ENCODE measurements at places on chromosomes 7 and 10.
A peak's percentile ranks its signal among the peaks of the same experiment; 100 is the strongest.

DNA sequence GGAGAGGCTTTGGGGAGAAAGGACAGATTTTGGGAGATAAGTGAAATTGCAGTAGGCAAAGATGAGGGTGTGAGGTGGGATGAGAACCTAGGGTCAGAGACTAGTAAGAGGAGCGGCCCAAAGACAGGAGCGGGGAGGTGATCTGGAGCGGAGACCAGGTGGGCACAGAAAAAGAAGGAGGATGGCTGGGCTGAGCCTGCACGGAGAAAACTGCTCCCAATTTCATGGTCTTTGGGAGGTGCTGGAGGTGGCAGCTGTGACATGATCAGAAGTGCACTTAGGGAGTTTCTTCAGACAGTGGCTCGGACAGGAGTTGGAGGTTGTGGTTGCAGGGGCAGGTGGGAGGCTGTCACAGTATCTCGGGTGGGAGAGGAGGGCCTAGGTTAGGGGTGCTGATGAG is 232.8 kb downstream of the SKAP2 start:
- no peak for DNase-seq

DNA sequence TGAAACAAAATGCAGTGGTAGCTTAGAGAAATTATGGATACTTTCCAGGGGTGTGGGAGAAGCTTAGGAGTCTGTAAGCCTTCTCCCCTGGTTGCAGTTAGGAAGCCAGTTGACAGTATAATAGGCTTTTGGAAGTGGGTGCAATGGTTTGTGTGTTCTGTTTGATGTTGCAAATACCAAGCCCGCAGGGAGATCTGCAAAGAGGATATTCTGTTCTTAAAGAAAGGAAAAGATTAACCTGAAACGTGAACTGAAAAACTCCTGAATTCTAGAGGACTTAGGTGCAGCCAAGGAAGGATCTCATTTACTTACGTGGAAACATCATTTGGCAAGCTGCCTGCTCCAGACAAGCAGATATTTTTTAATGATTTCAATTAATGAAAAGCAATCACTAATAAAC is 496.6 kb downstream of the AUTS2 start:
- no peak for DNase-seq

DNA sequence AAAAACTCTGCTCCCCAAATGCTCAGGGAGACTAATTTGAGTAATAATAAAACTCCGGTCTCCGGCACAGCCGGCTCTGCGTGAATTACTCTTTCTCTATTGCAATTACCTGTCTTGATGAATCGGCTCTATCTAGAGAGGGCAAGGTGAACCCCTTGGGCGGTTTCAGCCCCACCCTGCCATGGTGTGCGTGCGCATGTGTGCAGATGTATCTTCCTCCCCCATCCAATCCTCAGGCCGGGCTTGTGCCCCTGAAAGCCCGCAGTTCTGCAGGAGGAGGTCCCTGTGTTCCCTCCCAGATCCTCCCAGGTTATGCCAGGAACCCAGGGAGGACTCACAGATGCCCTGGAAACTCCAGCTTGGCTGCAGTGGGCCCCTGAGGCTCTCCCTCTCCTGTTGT is 48.3 kb upstream of the MYL10 start:
- peak; percentile 26 for DNase-seq

DNA sequence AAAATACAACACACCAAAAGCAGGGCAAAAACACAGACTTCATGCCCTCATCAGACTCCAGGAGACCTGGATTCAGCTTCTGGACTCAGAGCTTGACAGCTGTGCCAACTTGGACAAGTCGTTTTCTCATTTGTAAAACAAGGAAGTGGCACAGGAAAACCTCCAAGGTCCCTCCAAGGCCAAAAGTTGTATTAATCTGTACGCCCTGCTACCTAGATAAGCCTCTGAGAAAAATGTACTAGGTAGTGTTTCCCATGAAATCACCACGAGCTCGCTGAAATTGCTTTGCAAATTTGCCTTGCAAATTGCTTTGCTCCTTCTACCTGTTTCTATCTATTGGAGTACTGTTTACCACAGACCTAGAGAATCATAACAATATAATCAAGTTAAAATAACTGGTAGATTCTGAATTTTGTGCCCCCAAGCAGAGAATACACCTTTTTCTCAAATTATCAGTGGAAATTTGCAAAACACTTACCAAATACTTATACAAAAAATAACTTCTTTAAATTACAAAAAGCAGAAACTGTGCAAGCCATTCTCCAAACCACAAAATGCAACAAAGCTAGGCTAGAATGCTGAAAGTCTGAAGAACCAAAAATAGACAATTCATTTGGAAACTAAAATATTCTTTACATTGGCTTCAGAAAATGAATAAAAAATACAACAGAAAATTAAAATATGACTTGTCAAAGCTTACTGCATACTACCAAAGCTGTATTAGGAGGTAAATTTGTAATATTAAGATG is 158.1 kb upstream of the CHST15 start:
- no peak for DNase-seq

DNA sequence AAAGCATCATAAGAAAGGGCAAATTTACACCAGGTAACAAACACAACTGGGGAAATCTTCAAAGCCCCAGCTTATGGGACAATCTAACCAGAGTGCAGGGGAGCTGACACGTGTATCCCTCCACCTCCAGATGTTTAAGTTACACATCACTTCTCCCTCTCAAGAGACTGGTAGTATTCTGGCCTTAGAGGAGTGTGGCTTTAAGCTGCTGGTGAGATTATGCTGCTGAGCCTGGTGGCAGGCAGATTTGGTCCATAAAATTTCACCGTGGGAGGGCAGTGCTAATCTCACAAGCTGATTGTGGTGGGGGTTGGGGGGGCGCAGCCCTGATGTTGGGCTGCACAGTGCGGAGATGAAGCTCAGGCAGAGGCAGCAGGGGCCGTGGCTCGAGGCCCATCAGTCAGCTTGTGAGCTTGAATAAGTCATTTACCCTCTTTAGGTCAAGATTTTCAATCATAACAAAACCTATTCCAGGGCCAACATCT is 431.0 kb upstream of the GALNT17 start:
- no peak for DNase-seq

GRCh38 chr10:116857156-116857555 is 7.9 kb downstream of the ENO4 start:
- DNase-seq, result no peak

DNA sequence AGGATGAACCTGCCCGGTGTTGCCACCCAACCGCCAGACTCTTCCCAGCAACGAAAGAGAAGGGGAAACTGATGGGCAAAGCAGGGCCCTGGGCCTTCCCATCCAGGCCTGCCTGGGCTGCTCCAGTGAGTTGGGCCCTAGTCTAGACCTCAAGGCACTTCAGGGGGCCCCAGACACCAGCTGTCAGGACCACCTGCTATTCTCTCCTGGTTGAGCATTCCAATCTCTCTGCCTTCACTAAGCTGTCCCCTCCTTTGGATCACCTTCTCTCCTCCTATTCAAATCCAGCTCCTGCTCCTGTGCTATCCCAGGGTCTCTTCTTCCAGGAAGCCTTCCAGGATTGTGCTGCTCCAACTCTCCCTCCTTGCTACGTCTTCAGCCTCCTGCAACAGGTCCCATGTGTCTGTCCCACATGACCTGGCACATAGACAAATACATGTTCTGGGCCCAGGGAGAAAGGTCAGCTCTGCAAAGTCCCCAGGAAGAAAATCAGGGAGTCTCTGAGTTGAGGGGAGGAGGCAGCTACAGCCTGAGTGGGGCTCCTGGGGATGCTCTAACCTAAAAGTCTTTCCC is 3.1 kb downstream of the STX1A start:
- DNase-seq, result no peak

DNA sequence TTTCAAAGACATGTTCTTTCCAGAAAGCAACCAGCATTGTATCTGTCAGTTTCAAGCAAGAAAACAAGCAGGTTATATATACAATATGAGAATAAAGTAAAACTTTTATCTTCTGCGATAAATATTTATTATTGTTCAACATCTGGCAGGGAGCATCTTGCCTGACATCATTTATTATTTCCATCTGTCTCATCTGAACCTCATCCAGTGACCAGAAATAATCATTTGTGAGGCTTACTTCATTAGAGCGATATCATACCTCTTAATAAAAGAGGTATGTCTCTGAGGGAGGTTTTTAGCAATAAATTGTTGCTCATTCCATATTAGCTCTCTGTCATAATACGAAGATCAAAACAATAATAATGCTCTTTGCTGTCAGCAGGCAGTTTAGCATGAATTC is 226.1 kb downstream of the CDC14C start:
- DNase-seq, result no peak

GRCh38 chr7:42242381-42242780 is 5.4 kb upstream of the GLI3 start:
- no peak for DNase-seq

GRCh38 chr7:118169146-118169545 is 14.8 kb upstream of the LSM8 start:
- DNase-seq, result no peak

- DNase-seq, result no peak
Measured at GRCh38 chr7:150567871-150568301, 696 bp downstream of the GIMAP4 start.

DNA sequence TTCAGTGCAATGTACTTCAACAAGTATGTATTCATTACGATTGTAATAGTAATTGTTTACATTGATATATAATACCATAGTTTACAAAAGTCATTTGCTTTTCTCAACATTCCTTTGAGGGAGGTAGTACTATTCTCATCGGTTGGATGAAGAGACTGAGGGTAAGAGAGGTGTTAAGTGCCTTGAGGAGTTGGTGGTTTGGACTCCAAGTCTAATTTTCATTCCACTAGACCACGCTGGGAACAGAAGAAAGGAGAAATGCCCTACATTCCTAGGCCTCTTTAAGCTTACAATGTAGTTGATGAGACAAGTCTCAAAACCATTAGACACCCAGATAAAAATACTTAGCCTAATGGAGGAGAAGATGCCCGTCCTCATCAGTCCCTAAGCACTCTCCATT is 28.6 kb downstream of the CDK1 start:
- DNase-seq, result no peak

DNA sequence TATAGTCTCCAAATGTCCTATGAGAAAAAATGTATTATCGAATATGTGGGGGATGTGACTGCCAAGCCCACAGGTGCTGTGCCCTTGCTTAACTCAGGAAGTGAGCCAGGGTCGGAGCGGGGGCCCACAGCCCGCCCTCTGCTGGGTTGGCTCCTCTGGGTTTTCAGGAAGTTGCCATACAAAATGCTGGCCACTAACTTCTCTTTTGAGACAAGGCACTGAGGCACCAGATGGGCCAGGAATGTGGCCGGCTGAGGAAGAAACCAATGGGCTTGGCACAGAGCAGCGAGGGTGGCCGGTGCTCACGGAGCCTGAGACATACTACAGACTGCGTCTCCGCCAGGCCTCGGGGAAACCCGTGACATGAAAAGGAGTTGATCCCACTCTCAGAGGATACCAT is 58.9 kb downstream of the FAM53B start:
- DNase-seq, result no peak

DNA sequence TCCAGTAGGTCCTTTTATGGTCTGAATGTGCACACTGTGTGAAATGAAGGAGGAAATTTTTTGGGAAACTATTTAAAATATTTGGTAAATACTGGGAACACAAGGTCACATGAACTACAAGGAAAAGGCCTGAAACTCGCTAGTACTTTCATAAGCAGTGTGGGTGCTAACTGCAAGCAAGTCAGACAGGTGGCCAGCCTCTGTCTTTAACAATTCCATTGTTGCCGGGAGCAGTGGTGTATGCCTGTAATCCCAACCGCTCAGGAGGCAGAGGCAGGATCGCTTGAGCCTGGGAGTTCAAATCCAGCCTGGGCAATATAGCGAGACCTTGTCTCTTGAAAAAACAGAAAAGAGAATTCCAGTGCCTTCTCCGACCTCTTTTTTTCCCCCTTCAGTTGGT is 37.5 kb downstream of the SMURF1 start:
- no peak for DNase-seq

DNA sequence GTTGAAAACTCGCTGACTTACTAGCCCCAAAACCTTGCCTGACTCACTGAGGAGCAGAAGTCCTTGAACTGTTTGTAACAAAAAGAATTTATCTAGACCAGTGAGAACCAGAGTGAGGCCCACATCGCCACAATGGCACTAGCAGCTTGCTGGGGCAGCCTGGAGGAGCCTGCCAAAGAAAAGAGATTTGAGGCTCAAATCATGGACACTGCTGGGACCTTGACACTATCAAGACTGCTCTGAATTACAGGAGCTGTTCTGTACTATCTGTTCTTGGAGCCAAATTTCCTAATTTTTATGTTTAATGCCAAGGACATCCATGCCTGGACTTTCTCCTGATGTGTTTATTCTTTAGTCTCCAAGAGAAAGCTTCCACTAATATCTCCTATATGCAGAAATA is 82.0 kb upstream of the JCAD start:
- no peak for DNase-seq

GRCh38 chr10:77109351-77109994 is 528.1 kb downstream of the KCNMA1 start:
- no peak for DNase-seq

GRCh38 chr10:62643606-62644587 is 160.6 kb upstream of the ADO start:
- DNase-seq, result no peak

- DNase-seq, result no peak
Measured at GRCh38 chr10:88059190-88059589, 195.8 kb downstream of the PTEN start.

DNA sequence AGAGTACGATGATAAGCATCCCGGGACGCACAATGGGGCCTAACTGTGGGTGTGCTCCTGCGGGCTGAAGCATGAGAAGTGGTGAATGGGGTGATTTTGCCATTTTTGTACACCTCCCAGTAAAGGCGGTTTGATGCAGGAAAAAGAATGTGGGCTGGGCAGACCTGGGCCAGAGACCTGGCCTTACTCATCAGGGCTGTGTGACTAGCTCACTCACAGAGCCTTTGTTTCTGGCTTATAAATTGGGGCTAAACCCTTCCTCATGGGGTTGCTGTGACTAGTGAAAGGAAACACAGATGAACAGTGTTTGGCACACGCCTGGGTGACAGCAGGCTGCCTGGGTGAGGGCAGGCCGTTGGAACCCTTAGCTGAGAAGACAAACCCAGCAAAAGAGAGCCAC is 18.0 kb downstream of the RRP12 start:
- no peak for DNase-seq

- DNase-seq, result no peak
Measured at GRCh38 chr10:132588301-132589013, 50.9 kb downstream of the INPP5A start.

GRCh38 chr10:9302140-9302746 is 1247.8 kb downstream of the GATA3 start:
- DNase-seq, result peak; percentile 21

- DNase-seq, result no peak
Measured at GRCh38 chr10:113158183-113158582, 208.1 kb downstream of the TCF7L2 start.

Measured in NCI-H774 (cell line).